ENCODE measurements at places on chromosomes 12 and 14.

DNA sequence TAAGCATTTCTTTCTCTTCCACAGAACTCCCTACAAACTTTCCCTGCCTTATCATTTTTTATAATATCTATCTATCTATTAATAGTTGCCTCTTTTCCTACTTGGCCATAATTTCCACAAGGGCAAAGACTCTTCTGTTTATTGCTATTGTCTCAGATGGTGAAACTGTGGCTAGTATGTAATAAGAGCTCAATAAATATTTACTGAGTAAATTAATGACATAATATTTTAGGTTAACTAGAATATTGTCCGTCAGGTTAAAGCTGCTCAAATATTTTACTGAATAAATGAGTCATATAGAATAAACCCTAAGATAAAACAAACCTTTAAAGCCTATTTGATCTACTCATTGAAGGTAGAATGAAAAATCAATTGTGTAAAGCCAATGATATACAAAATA is 240.5 kb downstream of the PPFIA2 start:
- no peak for DNase-seq

DNA sequence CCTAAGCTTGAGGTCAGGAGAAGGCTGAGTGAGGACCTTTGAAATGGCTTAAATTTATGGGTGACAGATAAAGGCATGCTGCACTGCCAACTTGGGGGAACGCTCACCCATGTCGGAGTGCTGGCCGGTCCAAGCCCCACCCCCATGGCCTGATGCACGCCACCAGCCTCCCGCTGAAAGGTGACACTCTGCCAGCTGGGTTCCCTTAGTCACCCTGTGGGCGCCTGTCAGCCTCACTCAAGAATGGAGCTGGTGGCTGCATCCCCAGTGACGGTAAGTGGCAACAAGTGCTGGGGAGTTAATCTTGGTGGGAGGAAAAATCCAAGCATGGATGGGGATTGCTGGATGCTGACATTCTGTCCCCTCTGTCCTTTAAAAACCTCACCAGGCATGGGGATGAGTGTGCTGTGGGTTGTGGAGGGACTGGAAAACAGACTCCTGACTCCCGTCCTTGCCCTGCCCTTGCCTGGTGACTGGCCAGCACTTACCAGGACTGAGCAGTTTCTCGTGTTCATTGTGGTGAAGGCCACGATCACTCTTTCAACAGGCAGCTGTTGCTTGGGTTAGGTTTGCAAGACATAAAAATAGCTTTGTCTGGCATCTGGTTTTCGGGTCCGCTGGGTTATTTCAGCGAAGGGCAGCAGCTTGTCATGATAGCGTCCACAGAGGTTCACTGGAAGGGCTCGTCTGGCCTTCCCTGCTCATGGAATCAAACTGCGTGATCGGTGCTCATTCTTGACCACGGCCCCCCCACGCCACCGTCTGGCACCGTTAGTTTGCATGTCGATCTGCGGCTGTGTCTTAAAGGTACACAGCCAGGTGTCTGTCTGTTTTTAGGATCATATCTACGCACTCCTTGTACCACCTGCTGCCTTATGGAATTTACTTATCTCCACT is 15.0 kb downstream of the ACACB start:
- DNase-seq, result no peak

GRCh38 chr12:104358353-104359003 is 54.9 kb downstream of the EID3 start:
- no peak for DNase-seq

- peak; percentile 39 for DNase-seq
Measured at GRCh38 chr12:109356577-109356976, 8.9 kb downstream of the MYO1H start.

DNA sequence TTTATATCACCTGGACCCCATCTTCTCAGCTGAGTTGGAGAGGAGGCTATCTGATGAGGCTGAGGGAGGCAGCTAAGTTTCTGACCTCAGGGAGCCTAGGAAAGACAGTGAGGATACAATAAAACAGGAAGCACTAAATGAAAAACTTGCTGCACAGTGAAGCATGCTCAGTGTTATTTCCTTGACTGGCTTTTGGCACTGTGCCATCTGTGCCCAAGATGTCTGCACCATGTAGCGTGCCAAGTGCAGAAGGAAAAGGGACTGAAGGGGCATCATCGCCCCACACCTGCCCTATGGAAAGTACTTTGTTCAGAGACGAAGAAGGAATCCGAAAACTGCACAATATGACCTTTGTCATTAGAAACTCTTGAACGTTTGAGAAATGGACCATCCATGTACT is 102.7 kb downstream of the ANO4 start:
- no peak for DNase-seq

GRCh38 chr14:95265106-95266094 is 54.3 kb downstream of the CLMN start:
- DNase-seq, result no peak
